NCI-H526 treated with DMSO at 0.1 percent for 48 hours (cell line): ENCODE measurements at places on chromosomes 5 and 9.

DNA sequence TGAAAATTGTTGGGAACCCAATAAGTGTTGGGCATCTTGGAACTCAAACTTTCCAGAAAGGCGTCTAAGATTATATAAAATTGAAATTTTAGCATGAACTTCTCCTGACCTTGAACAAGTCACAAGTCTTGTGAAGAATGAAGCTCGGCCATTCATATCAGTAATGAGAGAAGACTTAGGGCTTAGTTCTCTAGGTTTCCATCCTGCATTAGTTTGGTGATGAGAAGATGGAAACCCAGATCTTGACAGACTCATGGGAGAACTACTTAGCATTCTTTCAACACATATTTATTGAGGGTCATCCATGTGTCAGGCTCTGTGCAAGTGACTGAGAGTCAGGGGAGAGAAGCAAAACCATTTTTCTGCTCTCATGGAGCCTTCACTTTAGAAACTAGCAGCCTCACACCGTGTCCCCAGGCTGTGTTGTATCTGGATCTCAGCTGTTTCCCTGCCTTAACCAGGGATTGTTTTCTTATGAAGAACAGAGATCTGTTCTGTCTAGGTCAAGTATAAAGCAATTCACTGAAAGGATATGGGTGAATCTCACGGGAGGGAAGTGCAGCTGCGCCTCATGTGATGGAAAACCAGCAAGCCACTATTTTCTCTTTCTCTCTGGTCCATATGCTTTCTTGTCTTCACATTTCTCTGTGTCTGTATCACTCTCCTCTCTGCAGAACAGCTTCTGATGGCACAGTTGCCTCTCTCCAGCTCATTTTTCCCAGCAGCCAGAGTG is 3.4 kb downstream of the GARNL3 start:
- DNase-seq: no peak

- no peak for DNase-seq
Observed at GRCh38 chr9:16563446-16563845, 307.0 kb downstream of the BNC2 start.

GRCh38 chr5:179187681-179188575 is 127.8 kb downstream of the ZNF354C start:
- DNase-seq: no peak

DNA sequence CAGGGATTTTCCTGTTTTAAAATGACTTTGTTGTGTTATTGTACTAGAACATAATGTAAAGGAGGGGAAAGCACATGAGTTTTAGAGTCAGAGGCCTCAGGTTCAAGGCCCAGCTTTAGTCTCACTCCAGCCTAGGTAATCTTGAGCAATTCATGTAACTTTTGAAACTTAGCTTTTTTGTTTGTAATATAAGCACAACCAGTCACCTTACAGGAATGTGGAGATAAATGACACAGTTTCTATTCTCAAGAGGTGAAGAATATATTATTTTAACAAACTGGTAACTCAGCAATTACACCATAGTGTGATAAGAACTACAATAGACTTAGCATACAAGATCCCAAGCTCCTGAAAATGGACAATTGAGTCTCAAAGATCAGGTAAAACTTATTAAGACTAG is 51.2 kb downstream of the ADAMTS19 start:
- DNase-seq: no peak

DNA sequence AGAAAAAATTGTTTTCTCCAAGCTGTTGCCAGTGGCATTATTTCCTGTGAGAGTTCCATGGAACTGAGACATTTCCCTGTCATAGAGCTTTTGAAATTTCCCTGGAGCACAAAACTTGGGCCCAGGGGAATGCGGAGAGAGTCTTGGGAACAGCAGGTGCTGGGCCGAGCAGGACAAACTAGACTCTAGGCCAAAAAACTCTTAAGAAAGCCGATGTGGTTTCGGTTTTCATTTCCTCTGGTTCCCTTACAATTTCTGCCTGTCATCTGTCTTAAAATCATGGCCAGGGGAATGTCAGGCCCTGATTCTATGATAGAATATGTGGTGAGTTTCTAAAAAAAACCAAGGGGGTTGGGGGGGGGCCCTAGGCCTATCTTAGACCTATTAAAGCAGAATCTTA is 4.6 kb downstream of the SLC35A4 start:
- no peak for DNase-seq

GRCh38 chr5:114237766-114238165 is 124.1 kb upstream of the KCNN2 start:
- DNase-seq: no peak

DNA sequence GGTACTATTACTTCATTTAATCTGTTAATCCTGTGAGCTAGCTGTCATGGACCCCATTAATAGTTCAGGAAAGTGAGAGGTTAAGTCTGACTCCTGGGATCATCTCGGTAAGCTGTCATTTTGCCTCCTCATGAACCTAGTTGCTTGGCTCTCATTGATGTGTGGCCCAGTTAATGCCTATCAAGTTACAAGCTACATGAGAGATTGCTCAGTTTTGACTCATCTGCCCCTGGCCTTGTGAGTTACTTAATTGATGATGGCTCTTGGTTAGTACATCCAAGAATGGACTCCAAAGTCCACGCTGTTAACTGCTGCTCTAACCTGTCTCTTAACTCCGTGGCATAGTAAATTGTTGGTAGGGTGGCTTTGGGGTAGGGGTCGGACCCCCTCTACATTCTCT is 23.9 kb downstream of the LARP1 start:
- no peak for DNase-seq

DNA sequence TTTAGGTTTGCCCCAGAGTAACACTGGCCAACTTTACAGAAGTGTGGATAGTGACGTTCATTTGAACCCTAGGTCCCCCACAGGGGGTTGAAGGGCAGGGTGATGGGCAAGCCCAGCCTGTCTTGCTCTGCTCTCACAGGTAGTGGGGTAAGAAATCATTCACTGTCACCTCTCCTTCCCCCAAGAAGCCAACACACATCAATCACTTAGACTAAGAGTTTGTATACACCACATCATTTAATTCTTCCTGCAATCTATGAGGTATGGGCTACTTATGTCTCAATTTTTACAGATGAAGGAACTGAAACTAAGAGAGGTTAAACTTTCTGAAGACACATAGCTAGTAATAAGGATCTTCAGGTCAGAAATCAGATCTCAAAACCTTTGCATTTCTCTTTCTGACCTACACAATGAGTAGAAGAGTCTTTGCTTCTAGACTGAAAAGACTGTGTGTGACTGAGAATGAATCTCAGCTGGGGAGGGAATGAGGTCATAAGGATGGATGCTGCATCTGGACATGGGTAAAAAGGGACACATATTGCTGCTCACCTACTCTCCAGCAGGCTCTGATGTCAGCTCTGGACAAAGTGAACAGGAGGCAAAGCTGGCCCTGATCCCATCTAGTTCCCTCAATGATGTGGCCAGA is 81.0 kb upstream of the EQTN start:
- no peak for DNase-seq

GRCh38 chr9:120926397-120926928 is at the start of gene TRAF1:
TRAF1 (minus strand) TSS chr9:120926796; CDS start chr9:120926075, 721 bp downstream.
- DNase-seq: no peak
